Dorsolateral prefrontal cortex (tissue), 122 donors: ENCODE measurements at places on chromosomes 7 and 10.

GRCh38 chr7:157612664-157613561 is 276.1 kb downstream of the DNAJB6 start:
- no peak for DNase-seq

DNA sequence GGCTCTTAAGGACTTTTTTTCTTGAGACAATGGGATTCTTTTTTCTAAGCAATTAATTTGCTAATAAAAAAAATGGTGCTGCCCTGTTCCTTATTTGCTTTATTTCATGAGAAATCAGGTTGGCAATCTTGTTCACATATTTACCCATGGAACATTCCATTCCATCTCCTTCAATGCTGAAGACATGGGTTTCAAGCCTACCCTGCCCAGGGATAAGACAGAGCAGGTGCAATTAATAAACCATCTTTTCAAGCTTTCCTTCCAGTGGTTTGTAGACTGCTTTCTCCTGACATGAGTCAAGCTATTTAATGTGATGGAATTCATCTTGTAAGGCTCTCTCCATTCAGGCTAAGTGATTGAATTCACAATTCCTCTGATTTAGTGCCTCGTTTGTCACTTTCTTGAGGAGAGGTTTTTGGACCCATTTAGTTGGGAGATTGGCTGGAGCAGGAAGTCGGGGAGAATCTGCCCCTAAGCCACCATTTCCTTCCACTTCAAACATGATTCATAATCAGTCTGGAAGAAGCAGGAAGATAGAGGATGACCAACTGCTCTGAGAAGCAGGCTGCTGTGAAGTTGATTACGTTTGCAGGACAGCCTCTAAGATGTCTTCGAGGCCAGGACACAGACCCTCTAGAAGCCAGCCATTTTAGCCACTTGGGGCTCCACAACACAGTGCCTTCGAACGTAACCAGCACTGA is 552.4 kb upstream of the GALNT17 start:
- DNase-seq = no peak

DNA sequence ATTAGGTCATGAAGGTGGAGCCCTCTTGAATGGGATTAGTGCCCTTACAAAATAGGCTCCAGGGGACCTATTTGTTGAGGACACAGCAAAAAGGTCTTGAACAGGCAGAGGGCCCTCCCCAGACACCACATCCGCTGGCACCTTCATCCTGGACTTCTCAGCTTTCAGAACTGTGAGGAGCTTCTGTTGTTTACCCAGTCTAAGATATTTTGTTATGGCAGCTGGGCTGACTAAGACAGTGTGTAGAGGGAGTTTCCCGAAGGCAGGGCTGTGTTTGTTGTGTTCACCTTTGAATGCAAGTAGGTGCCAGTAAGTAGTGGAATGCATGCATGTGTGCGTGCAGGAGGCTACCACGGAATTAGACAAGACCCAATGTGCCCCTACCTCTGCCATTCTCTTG is 106.7 kb downstream of the PTPRE start:
- no peak for DNase-seq

GRCh38 chr7:46170021-46170420 is 248.9 kb upstream of the IGFBP3 start:
- no peak for DNase-seq

DNA sequence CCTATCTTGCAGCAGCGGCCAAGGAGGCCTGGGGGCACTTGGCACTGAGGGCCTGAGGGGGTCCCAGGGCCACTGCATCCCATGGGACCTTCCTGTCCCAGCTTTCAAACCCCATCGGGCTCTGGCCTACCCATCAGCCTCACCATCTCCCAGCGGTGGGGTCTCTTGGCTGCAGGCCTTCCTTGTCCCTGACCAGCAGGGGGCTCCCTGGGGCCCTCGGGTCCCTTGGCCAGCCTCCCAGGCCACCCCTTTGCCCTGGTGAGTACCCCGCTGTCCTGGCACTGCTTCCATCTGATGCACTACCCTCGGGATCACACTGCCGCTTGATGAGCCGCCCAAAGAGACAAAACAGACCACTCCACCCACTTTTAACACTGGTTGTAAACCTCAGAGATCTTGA is 43.5 kb downstream of the YKT6 start:
- no peak for DNase-seq

- no peak for DNase-seq
These were observed 185.4 kb downstream of the DNAJB6 start for GRCh38 chr7:157522189-157522588.

DNA sequence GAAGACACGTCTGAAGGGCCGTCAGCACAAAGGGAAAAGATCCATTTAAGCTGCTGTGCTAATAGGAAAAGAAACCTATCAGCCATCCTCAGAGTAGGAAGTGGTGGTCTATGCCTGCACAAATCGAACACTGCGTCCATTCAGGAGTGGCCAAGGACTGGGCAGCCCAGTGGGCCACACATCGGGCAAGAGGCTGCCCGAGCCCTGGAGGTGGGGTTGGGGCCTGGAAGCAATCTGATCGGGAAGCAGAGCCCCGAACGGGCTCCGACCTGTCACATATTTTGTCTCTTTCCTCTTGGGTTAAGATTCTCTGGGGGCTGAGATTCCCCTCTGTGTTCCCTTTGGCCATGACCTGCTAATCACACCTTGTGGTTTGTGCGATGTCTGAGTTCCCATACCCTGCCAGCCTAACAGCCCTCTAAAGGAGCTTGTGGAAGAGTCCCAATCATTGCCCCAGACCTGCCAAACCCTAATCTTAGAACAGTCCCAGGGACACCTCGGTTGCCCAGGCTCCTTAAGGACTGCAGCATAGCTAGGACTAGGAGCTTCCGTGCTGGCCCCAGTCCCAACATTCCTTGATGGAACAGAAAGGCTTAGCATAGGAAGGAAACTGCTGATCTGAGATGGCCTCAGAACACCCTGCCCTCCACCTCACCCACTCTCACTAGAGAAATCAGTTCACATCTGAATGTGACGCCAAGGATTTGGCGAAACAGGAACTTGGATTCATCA is 77.9 kb upstream of the SAMD8 start:
- no peak for DNase-seq

GRCh38 chr7:138431517-138431916 is 28.5 kb upstream of the TRIM24 start:
- DNase-seq = no peak

DNA sequence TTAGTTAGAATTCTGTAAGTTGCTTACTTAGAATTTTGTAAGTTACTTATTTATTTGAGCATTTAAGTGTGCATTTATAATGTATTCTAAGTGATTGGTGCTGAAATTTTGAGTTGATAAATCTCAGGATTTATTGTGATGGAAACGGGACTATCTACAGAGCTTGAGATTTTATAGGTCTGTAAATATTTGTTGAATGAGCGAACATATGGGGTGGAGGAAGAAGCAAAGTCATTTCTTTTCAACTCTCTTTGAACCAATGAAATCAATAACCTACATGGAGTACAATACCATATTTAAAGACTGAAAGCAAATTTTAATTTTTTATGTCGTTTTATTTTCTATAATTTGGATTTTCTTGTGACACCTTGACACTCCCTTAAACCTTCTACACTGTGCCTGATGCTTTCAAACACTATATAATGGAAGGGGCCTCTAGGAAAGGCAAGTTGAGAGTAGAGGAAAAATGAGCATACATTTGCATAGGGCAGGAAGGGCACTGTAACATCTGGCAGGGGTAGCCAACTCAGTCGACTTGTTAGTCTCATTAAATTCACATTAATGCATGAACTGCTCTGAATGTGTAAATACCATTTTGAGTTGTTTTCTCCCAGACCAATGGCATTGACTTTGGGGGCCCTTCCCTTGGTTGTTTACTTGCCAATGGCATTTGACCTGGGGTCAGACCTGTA is 204.2 kb downstream of the DYNC1I1 start:
- no peak for DNase-seq

DNA sequence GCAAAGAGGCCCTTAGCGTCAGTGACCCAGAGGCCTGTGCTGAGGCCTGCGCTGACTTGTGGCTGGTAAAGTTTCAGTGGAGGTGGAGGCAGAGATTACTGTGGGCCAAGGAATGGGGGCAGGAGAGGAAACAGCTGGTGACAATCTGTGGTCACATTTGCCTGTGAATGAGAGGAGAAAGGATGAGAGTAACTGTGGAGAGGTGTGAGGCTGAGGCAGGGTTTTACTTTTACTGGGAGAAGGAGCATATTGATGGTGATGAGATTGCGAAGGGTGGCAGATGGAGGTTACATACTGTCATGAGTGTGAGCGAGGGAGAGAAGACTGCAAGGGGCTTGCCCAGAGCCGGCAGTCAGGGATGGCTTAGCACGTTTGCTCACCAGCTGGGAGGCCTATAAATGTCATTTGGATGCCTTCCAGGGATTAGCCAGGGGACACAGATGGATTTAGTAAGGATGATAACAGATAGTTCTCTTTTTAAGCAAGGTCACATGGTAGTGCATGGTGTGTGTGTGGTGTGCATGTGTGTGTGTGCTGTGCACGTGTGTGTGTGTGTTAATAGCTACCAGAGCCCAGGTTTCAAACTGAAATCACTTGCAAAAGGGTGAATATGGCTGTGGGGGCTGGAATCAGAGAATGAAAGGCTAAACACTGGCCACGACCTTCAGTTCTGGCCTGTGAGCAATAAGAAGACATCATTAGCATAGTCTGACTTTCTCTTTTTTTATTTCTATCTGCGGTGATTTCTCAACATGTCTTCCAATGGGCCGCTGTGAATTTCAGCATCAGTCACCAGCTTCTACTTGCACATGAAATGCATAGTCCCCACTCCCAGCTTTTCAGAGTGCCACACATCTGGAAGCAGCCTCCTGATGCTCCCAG is 291.5 kb upstream of the ZNF32 start:
- DNase-seq = no peak

- DNase-seq = no peak
These were observed 654.2 kb downstream of the REEP3 start for GRCh38 chr10:64175271-64175962.

DNA sequence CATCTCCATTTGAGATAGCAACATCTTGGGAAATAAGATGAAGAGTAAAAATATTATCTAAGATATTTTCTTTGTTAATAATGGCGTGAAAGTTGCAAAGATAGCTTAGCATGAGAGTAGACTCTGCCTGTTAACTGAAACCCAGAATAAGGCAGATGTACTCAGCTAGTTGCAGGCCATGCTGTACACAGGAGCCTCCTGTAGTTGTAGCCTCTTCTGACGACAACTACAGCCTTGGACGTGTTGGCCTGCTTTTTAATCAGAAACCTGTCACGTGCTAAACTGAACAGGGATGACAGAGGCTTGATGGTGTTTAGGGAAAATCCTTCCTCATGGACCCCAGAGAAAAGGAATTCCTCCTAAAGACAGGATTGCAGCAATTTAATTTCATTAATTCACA is 155.1 kb upstream of the TMEM229A start:
- DNase-seq = no peak

GRCh38 chr7:83646027-83646426 is 2.9 kb downstream of the SEMA3E start:
- DNase-seq = no peak

- no peak for DNase-seq
These were observed 21.9 kb upstream of the GATAD1 start for GRCh38 chr7:92425311-92425947.

GRCh38 chr7:41507686-41508268 is 195.1 kb downstream of the INHBA start:
- DNase-seq = no peak

GRCh38 chr10:114825513-114826253 is 4.1 kb downstream of the FHIP2A start:
- DNase-seq = no peak

DNA sequence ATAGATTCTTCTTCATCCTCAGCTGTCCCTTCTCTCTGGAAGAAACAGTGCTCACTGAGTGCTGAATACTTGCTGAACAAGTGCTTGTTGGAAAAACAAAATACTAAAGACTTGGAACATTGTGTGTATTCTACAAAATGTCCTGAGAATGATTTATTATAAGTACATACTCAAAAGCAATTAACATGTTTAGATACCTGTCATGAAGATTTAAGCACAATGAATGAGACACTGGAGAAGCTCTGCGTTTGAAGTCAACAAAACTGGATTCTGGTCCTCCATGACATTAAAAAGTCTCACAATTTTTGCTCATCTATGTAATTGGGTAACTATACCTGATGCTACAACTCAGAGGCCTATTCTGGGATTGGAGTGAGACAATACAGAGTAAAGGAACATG is 34.8 kb upstream of the LAMB1 start:
- no peak for DNase-seq

- DNase-seq = no peak
These were observed 107.3 kb upstream of the FAM171A1 start for GRCh38 chr10:15478429-15478828.

- no peak for DNase-seq
These were observed 24.3 kb downstream of the SUN3 start for GRCh38 chr7:48004638-48005037.

- DNase-seq = no peak
These were observed 165.4 kb downstream of the ACTR3B start for GRCh38 chr7:152924826-152925411.

- DNase-seq = no peak
These were observed 1.0 kb downstream of the PDE1C start for GRCh38 chr7:32069116-32069650.

- no peak for DNase-seq
These were observed 58.7 kb downstream of the CYP51A1 start for GRCh38 chr7:92075455-92076158.

DNA sequence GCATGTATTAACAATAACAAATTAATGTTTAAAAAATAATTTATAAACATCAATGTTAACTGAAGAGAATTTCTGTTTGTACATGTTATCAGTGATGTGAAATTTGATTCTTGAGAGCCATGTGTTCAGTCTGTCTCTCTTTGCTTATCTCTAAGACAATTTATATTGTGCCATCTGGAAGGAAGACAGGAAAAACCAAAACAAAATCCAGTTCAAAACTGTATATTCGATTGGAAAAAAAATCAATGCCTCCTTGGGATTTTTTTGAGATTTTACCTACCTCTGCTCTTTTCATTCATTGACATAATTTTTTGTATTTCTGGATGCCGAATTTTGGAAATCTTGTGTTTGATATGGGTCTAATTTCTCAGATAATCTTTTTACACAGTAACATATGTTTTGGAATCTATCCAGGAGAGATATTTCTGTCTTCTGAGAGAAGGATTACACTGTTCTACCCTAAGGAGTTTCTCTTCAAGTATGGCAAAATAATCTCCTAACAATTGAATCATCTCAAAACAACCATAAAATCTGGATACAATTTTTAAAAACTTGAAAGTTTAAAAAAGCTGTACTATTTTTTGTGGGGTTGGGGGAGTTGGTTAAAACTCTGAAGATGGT is 311.9 kb upstream of the GNAI1 start:
- DNase-seq = no peak

DNA sequence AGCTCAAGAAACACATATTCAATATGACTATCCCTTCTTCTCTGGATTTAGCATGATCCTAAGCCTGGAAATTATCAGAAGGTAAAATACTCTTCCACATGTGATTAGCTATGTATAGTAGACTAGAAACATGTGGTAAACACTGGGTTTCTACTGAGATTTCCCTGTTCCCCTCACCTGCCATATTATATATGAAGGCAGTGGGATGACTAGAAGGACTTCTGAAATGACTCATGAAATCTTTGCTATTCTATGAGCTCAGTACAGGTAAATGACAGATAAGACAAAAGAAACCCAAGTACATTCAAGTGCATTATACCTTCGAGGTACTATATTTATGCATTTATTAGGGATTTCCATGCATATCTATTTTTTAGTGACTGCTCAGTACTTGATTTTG is 152.9 kb downstream of the DNAJB9 start:
- no peak for DNase-seq
